ENCODE measurements at places on chromosomes 3 and 15. TPM values are rescaled to one million over a fixed set of nuclear protein-coding genes. Genes with fewer than 3 reads are reported as not detected.

The TERC gene
- 4.0 TPM for total RNA-seq

- no peak overlapping the region for H3K4me3 ChIP-seq
- H3K27me3 ChIP-seq = no peaks in the 10 kb centered on the region
- DNase-seq = no peak
These were observed 37.0 kb downstream of the CHDH start for GRCh38 chr3:53809267-53809666.

The DLL4 gene
- total RNA-seq = not detected

DNA sequence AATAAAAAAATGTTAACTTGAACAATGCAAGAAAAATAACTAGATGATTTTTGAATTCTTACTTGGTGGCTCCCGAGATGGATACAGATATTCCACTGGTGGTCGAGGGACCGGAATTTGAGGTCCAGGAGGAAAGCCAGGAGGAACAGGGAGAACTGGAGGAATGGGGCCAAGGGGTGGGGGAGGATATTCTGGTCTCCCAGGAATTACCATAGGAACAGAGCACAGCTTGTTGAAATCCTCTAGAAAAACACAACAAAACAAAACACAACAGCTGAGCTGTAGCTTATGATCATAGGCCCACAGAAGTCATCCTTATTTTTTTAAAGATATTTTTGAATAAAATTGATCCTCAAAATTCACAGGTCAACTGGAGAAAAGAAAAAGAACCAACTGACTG is 129.4 kb downstream of the FBN1 start:
- H3K4me1 ChIP-seq = no peaks in the 10 kb centered on the region
- no peaks in the 10 kb centered on the region for H3K27me3 ChIP-seq
- no peak overlapping the region for H3K27ac ChIP-seq
- no peak for DNase-seq

DNA sequence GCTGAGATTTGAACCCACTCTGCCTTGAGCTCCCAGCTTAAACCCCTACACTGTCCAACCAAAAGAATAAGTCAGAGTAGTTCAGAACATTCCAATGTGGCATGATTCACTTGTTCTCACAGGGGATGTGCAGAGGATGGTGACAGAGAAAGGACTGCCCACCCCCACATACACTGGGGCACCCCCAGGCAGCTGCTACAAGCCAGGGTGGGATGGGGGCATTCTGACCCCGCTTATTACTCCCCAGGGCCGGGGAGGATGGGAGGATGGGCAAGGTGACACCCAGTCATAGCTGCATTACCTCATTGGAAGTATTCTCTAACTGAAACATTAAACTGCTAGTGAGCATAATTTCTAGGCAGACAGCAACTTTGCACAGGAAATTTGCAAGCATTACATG is 126.0 kb upstream of the PRR20G start:
- H3K36me3 ChIP-seq = no peaks in the 10 kb centered on the region
- no peak for DNase-seq
- peaks cover 4% of the 10 kb centered on the region for H3K27me3 ChIP-seq
- H3K27ac ChIP-seq = no peak overlapping the region
- H3K4me3 ChIP-seq = no peak overlapping the region

GRCh38 chr3:59374818-59375211 is 325.0 kb upstream of the CFAP20DC start:
- H3K4me3 ChIP-seq = no peak overlapping the region
- H3K27ac ChIP-seq = no peak overlapping the region
- DNase-seq = no peak
- no peaks in the 10 kb centered on the region for H3K4me1 ChIP-seq
- H3K27me3 ChIP-seq = no peaks in the 10 kb centered on the region

DNA sequence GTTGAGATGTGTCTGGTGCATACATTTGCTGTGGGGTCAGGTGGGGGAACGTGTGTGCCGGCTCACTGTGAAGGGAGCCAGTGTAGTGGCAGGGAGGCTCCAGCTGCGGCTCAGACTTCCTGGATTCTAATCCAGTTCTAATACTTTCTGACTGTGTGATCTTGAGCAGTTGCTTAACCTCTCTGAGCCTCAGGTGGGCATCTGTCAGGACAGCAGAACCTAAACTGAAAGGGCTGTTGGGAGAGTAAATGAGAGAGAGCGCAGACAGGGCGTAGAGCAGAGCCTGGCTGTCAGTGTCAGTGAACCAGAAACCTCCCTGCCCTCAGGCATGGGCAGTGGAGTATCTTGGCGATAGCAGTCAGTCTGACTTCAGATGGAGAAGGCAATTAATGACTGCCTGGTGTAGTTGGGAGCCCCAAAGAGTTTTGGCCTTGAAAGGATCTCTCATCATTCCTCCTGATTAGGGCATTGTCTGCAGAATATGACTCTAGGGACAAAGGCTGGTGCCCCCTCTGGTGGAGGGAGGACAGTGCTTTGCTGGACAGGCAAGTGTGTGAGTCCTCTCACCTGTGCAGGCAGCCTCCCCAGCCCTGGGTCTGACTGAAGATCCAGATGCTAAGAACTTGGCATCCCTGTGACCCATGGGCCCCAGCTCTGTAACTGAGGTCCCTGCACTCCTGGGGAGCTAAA is 9.6 kb downstream of the KBTBD13 start:
- H3K27me3 ChIP-seq = no peaks in the 10 kb centered on the region
- no peaks in the 10 kb centered on the region for H3K4me1 ChIP-seq
- H3K27ac ChIP-seq = no peak overlapping the region
- H3K4me3 ChIP-seq = no peak overlapping the region
- no peak for DNase-seq
- H3K36me3 ChIP-seq = no peaks in the 10 kb centered on the region

The INSYN1 gene
- not detected for total RNA-seq

The SOX2 gene
- not detected for total RNA-seq

- DNase-seq = peak; percentile 28
- no peak overlapping the region for H3K27ac ChIP-seq
- H3K27me3 ChIP-seq = no peaks in the 10 kb centered on the region
- no peaks in the 10 kb centered on the region for H3K4me1 ChIP-seq
These were observed 25.0 kb upstream of the ACAP2 start for GRCh38 chr3:195467641-195468390.

DNA sequence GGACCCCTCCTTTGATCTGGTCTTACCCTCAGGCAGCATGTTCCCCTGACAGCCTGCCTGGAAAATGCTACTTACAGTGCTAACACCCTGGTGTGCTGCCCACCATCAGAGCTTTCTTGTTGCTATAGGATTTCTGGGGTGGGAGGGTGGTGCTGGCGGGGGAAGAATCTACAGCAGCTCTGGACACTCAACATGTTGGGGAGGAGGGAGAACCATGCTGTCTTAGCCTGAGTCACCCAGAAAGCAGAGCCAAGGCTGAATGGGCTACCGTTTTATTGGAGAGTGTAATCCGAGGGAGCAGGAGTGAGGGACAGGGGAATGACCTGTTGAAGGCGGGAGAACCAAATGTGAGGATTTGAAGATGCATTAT is 45.6 kb downstream of the MFSD1 start:
- no peaks in the 10 kb centered on the region for H3K36me3 ChIP-seq
- no peaks in the 10 kb centered on the region for H3K27me3 ChIP-seq
- DNase-seq = no peak
- H3K4me1 ChIP-seq = no peaks in the 10 kb centered on the region
- H3K27ac ChIP-seq = no peak overlapping the region

- peaks cover 7% of the 10 kb centered on the region for H3K4me1 ChIP-seq
- no peak for DNase-seq
- no peaks in the 10 kb centered on the region for H3K27me3 ChIP-seq
- H3K36me3 ChIP-seq = peaks cover 56% of the 10 kb centered on the region
- H3K27ac ChIP-seq = no peak overlapping the region
These were observed 88.9 kb downstream of the AAGAB start for GRCh38 chr15:67165254-67166253.

- no peak overlapping the region for H3K27ac ChIP-seq
- H3K4me1 ChIP-seq = no peaks in the 10 kb centered on the region
- no peak overlapping the region for H3K4me3 ChIP-seq
- DNase-seq = no peak
These were observed 78.8 kb downstream of the FBN1 start for GRCh38 chr15:48566668-48567067.

DNA sequence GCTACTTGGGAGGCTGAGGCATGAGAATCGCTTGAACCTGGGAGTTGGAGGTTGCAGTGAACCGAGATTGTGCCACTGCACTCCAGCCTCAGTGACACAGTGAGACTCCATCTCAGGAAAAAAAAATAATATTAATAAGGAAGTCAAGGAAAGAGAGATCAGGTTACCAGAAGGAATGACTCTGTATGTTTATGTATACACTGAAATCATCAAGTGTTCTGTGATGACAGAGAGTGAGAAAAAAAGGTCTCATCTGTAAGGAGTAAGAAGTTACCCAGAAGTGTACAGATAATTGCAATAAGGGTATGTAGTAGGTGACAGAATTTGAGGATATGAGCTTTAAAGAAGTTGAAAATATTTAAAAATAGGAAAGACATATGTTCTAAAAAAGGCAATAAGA is 4.3 kb upstream of the CCDC50 start:
- H3K27me3 ChIP-seq = no peaks in the 10 kb centered on the region
- no peaks in the 10 kb centered on the region for H3K4me1 ChIP-seq
- H3K36me3 ChIP-seq = no peaks in the 10 kb centered on the region
- H3K27ac ChIP-seq = no peak overlapping the region
- no peak overlapping the region for H3K4me3 ChIP-seq

The PGBD4 gene
- 5.7 TPM for total RNA-seq

The PLAAT1 gene
- not detected for total RNA-seq

DNA sequence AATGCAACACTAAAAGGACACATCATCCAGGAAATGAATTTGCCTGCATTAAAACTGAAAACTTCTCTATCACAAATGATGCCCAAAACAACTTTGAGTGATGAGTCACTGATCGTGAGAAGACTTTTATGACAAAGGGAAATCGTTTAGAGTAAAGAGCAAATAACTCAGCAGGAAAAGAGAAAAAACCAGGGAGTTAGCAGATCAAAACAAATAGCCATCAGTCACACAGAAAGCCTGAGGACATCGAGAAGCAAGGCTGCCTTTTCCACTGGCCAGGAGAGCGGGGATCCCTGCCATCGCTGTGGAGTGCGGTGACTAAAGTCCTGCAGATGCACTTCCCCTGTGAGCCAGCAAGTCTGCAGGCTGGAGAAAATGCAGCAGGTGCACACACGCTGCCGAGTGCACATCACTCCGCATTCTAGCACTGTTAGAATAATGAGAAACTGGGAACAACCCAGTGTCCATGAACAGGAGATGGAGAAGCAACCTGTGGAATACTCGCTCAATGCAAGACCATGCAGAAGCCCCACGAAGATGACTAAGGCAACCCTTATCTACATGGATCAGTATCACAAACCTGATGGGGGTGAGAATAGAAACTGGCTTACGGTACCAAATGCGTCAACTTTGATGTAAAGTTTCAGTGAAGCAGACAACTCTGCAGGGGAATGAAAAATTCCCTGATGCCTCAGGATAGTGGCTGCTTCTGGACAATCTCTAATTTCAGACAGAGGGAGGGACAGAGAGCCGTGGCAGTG is 86.4 kb downstream of the NSMCE3 start:
- no peaks in the 10 kb centered on the region for H3K4me1 ChIP-seq
- H3K4me3 ChIP-seq = no peak overlapping the region

The GABRR3 gene
- not detected for total RNA-seq
